ENCODE measurements at places on chromosomes 3 and 15.

DNA sequence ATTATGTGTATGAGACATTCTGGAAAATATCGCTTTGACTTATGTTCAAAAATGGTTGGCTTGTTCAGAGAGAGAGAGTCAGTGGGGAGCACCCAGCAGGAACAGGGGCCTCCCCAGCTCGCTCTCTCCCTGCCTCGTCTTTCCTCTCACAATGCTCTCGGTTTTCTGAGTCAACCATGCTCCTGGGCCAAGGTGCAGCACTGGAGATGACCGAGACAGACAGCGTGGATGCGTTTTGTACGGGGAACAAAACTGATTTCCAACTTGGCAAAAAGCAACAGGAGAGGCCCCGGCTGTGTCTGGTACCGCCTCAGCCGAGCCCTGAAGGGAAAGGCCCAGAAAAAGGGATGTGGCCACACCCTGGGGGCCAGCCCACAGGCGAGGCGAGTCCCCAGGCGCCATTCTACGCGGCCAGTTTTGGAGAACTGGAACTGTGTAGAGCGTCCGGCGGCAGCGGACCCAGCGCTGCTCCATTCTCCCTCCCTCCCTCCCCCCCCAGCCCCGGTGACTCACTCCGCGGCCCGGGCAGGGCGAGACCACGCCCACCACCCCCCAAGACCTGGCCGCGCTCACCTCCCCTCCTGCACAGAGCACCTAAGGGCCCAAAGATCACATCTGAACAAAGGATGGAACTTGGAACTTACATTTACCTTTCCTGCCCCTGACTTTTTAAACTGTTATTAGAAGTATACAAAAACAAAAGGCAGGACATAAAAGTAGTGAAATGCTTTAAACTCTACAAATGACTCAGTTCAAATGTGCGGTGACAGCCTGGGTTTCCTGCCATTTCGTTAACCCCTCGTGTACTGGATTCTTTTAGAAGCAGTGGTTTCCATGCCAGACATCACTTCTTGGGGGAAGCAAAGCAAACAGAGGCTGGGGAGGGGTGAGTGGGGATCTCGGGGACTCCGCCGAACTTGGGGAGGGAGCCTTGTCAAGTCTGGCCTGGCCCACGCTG, 12.7 kb downstream of the ATP10A start:
- no peak for DNase-seq

DNA sequence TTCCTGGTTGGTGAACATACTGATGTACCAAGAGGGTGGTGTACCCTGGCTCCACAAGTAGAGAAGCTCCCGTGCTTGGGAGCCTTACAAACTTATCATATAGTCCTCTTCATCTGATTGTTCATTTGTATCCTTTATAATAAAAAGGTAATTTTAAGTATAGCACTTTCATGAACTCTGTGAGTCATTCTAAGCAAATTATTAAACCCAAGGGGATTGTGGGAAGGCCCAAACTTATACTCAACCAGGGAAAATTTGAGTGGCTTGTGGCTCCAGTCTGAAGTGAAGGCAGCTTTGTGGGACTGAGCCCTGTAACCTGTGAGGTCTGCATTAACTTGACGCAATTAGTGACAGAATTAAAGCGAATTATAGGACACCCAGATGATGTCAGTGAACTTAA, 29.0 kb downstream of the TTBK2 start:
- DNase-seq: no peak

DNA sequence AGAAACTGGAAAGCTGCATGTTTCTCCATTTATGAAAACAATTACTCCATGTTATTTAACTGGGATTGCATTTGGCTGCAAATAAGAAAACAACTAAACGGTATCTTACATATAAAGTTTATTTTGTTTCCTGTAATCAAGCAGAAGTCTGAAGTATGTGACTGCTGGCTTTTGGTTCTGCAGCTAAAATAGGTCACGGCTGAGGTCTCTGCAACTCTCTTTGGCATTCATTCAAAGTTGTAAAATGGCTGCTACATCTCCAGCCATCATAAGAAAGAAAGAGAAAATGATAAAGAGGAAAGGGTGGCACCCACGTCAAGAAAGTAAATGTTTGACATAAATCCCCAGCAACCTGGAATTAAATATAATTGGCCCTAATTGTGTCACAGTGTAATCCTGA, 406.1 kb downstream of the TBC1D5 start:
- no peak for DNase-seq

- no peak for DNase-seq
These were observed 4.6 kb downstream of the MYH15 start for GRCh38 chr3:108505811-108506210.

GRCh38 chr3:83514130-83514914, 1444.5 kb upstream of the CADM2 start:
- no peak for DNase-seq

DNA sequence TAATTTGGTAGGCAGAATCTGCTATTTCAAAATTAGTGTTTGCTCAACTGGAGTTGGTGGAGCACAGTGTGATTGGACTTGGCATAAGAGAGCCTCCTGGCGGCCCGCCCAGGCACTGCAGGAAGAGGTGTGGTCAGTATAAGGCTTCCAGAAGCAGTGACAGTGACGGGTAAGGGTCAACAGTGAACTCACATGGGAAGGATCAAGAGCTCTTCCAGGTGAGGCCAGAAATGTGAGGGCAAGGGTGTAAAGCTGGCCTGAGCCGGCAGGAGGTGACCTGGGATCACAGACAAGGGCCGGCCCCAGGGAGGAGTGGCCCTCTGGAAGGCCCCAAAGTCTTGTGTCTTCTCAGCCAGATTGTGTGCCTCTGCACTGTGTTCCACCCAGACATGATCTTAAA, 93.2 kb upstream of the RNF7 start:
- no peak for DNase-seq

DNA sequence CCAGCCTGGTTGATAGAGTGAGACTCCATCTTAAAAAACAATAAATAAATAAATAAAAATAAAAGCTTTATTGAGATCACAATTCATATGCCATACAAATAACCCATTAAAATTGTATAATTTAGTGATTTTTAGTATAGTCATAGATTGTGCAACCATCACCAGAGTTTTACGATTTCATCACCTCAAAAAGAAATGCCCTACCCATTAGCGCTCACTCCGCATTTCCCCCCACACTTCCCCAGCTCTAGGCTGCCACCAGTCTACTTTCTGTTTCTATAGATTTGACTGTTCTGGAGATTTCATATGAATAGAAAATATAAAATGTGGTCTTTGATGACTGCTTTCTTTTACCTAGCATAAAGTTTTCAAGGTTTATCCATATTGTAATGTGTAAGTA, 57.0 kb downstream of the ARHGEF26 start:
- no peak for DNase-seq

DNA sequence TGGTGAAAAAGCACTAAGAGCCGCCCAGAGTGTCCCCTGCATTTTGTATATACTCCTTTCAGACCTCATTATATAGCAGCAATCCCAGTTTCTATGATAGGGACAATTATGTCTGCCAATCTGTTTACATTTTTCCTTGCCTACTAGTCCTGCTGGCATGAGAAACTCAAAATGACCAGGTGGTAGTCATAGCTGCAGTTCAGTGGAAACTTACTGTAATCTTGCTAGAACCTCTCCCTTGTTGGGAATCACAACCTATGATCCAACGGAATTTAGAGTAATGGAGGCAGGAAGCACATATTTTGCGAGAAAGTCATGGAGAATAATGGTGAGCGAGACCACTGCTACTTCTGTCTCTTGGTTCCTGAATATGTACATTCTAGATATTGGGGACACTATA, 28.6 kb upstream of the MINAR1 start:
- DNase-seq: no peak

- peak; percentile 79 for DNase-seq
These were observed 40.5 kb upstream of the SEC13 start for GRCh38 chr3:10361375-10361774.

DNA sequence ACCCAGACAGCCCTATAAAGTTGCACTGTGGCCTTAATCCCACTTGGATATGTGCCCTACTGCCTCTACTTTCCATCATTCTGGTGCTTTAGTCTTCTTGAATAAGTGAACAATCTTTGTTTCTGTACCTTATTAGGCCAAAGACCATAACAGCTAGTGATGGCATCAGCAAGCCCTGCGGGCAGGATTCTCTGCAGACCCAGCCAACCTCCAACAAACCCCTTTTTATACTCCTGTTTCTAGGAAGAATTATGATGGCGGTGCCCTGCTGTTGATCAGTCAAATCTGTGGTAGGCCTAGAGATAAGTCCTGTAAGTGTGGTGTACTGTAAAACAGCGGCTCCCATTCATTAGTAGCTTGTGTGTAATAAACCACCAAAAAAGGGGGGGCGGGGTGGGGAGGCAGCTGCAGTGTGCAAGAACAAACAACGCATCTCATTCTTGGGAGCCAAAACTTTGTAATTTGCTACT, 40.5 kb downstream of the SOX2 start:
- peak; percentile 36 for DNase-seq

GRCh38 chr3:30694668-30695067, 88.3 kb downstream of the TGFBR2 start:
- no peak for DNase-seq

- DNase-seq: no peak
These were observed 248.0 kb upstream of the CNTN3 start for GRCh38 chr3:74862476-74862875.

DNA sequence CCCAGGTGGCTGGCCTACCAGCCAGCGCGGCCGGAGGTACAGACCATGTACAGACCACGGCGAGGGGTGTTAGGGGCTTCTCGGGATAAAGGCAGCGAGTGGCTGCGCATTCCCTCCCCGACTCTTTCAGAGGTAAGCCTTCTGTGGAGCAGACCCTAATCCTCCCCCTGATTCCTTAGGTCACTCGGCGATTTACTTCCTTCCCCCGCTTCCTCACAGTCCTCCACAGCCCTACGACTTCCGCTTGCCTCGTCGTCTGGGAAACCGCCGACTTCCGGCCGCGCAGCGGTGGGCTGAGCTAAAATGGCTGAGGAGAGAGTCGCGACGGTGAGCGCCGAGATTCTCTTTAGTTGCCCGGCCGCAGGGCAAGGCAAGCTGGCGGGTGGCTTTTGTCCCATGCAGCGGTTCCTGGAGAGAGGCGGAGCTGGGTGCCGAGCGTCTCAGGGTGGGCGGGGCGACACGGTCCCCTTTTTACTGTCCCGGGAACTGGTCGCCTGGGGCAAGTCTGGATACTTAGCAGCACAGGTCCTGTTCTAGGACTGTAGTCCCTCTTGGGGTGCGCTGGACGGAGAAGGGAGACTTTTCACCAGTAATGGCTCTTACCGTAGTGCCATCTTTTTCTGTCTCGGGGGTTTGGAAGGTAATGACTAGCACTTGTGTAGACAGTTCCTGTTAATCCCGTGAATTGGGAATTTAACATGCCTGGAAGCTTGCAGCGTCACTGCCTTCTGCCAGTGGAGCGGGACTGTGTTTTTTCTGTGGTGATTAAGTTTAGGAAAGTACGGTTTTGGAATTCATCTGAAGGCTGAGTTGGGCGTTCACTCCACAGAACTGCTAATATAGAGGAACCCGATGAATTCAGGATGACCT, at the start of the genes BBS4 and HIGD2B:
Gene BBS4, plus strand, starts transcription at position 283 of the 870 bp plus-strand sequence. Its CDS starts 21 bp downstream, at position 304.
Gene HIGD2B, minus strand, starts transcription at position 258 of the 870 bp plus-strand sequence. CDS start 9,808 bp downstream, outside the sequence.
- no peak for DNase-seq

DNA sequence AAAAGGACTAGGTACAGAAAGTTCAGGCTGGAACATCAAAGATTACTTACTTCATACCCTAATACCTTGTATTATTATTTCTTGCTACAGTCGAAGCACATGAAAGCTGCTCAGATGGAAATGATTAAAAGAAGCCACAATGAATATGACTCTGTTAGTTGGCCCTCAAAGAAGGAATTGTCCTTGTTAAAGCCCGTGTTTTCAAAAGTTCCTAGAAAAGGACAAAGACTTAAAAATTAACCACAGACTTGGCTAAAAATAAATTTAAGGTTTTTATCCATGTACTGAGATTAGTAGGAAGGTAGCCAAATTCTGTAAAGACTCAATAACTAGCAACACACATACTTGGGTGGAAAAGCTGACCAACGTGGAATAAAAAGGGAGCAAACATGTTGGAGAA, 251.0 kb upstream of the RARB start:
- DNase-seq: no peak

GRCh38 chr15:58865425-58865880, 68.0 kb downstream of the SLTM start:
- no peak for DNase-seq

DNA sequence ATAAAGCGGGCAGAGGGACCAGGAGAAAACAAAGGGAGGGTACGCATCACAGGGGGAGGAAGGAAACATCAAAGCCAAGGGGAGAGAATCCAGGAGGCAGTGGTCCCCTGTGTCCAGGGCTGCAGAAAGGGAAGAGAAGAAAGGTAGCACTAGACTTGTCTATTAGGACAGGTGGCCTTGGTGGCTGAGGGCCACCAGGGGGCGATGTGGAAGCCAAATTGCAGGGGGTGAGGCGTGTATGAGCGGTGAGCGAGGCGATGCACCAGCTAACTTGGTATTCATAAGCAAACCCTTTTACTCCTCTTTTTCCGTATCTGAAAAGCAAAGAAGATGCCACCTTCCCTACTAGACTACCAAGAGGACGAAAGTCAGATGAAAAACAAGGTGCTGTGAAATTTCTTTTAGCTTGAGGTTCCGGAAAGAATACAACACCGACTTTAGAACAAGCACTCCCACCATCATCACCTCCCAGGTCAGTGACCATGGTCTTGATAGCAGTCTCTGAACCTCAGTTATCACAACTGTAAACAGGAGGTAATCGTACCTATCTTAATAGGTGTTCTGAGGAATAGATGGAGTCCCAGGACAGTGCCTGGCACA, 654.4 kb upstream of the ADAMTS9 start:
- no peak for DNase-seq

- DNase-seq: no peak
These were observed 114.2 kb downstream of the PGPEP1L start for GRCh38 chr15:98893401-98893800.

DNA sequence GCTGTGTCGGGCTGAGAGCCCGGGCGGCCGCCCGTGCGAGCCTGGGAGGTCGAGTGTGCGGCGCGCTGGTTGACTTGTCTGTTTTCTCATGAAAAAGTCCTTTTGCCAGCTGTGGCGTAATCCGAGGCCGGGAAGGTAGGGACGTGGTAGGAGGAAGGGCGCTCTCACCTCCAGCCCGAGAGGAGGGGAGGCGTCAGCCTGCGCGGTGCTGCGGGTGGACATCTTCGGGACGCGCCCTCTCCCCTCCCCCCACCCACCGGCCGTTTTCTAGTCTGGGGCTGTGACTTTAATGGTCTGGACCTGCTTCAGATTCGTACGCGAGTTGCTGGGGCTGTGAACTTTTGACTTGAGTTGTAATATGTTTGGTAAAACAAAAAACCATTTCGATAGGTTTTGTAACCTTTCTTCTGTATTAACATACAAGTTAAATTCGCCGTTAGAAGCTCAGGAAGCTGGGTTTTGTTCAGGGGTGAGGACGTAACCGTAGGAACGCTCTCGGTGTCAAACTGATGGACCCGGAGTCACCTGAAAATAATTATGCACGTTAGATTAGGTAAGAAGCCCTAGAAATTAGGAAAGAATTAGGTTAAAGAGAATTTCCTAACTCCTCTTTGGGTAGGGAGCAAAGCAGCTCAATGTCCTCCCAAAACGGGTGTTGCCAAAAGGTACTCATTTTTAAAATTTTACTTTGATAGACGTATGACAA, 762 bp downstream of the NCK1 start:
- no peak for DNase-seq

- DNase-seq: no peak
These were observed 768 bp upstream of the SEMA5B start for GRCh38 chr3:123028233-123028828.

GRCh38 chr15:69045802-69046201, 31.3 kb downstream of the NOX5 start:
- no peak for DNase-seq

Measured in NCI-H774 (cell line).